ENCODE measurements at places on chromosomes 7 and 10.

DNA sequence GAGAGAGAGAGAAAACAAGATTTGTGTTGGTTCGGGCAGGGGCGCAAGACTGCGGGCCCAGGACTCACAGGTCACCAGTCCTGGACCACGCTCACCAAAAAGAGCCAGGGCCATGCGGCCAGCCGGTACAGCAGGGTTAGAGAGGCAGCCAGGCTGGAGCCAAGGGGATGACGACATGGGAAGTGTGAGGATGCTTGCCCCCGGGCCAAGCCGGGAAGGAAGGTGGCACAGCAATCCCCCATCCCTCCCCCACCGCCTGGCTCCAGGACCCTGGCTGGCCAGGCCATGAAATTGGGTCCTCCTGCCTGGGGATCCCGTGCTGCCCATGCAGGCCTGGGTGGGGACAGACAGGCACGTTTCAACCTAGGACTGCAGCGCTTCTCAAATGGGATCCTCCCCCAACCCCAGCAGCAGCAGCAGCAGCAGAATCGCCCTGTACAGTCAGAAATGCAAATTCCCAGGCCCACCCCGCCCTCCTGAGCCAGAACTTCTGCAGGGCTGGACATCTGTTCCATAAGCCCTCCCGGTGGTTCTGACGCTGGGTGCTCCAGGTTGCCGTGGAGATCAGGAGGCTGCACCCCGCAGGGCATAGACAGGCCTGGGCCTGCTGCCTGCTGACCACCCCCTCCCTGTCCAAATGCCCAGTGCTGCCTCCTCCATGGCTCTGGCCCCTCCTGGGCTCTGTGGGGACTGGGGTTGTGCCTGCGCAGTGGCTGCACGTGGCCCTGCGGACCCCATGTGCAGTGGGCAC, 35.0 kb downstream of the YKT6 start:
- DNase-seq: no peak

GRCh38 chr7:148379677-148380076, 210.9 kb upstream of the C7orf33 start:
- DNase-seq: no peak

GRCh38 chr10:29533696-29534285, 101.0 kb downstream of the SVIL start:
- DNase-seq: no peak

DNA sequence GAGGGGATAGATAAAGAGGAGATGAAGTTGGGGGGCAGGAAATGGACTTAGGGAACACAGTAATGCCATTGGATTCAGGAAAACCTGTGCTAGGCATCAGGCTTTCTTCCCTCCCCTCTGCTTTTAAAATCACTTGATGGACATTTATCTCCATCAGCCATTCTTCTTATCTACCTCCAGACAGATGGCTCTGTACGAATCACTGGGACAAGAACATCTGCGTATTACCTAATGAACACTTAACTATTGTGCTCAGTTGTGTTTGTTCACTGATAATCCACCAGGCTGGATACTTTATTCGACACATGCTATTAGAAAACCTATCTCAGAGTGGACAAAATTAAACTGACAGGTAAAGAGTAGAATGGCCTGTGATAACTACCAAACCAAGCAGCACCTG, 40.0 kb downstream of the TNKS2 start:
- no peak for DNase-seq

DNA sequence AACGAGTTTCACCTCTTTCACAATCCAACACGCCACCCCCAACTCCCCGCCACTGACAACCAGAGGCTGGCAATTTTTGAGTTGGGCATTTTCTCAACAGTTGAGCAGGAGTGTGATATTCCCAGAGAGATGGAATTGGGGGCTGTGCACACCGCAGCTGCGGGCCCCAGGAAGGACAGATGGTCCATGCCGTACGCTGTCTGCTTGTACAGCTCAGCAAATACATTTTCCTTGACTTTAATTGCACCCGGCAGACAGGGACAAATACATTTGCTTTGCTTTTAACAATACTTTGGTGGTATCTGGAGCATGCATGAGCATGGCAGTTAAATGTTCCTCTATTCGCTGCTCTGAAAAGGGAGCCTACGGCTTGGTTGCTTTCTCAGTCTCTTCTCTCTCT, 354.2 kb upstream of the DPP6 start:
- no peak for DNase-seq

DNA sequence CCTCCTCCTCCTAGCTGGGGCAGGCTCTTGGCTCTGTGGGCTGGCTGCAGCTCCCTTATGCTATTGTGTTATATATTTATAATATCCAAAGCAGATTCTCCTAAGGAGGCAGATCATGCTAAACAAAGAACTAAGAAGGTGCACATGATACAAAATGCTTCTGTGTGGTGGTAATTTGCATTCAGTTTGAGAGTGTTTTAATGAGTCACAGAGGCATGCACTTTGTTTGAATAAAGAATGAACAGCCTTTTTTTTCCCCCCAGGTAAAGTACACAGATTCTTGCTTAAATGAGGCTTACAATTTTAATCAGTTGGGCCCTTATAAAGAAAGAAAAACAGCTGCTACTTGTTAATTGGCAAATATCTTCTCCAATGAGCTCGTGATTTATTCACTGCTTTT, 95.0 kb downstream of the FANK1 start:
- no peak for DNase-seq

- DNase-seq: no peak
Measured at GRCh38 chr10:114899982-114900381, 38.0 kb upstream of the TRUB1 start.

- DNase-seq: no peak
Measured at GRCh38 chr7:193481-194251, 1.3 kb downstream of the FAM20C start.

GRCh38 chr7:35820858-35821257, 20.0 kb downstream of the SEPTIN7 start:
- DNase-seq: no peak

- DNase-seq: no peak
Measured at GRCh38 chr10:128316925-128317324, 190.7 kb upstream of the MKI67 start.

DNA sequence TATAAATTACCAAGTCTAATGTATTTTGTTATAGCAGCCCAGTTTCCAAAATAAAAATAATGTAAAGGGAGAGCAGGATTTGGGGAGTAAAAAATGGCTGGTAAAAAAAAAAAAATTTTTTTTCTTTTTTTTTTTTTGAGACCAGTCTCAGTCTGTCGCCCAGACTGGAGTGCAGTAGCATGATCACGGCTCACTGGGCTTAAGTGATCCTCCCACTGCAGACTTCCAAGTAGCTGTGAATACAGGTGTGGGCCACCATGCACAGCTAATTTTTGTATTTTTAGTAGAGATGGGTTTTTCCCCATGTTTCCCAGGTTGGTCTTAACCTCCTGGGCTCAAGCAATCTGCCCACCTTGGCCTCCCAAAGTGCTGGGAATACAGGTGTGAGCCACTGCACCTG, 4.8 kb upstream of the LSM8 start:
- no peak for DNase-seq

DNA sequence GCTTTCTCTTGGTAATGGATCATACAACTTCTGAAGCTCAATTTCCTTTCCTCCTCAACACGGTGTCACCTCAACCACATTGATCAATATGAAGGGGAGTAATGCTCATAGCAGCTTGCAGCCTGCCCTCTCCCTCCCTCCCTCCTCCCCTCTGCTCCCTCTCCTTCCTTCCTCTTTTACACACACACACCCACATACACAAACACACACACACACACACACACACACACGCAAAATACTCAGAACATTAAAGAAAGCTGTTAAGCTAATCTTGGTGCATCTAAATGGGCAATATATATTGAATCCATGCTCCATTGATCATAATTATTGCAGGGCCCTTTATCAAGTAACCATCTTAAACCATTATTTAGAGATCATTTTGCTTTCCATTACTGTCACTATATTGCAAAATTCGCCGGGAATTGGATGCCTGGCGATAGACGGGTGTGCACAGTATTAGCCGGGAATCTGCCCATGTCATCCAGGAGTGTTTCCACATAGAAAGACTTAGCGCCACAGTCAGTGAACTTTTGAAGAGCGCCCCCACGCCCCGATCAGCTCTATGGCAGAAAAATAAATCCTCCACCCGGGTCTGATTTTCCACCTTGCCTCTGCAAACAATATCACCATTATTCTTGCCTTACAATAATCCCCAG, 122.0 kb downstream of the PRLHR start:
- no peak for DNase-seq

DNA sequence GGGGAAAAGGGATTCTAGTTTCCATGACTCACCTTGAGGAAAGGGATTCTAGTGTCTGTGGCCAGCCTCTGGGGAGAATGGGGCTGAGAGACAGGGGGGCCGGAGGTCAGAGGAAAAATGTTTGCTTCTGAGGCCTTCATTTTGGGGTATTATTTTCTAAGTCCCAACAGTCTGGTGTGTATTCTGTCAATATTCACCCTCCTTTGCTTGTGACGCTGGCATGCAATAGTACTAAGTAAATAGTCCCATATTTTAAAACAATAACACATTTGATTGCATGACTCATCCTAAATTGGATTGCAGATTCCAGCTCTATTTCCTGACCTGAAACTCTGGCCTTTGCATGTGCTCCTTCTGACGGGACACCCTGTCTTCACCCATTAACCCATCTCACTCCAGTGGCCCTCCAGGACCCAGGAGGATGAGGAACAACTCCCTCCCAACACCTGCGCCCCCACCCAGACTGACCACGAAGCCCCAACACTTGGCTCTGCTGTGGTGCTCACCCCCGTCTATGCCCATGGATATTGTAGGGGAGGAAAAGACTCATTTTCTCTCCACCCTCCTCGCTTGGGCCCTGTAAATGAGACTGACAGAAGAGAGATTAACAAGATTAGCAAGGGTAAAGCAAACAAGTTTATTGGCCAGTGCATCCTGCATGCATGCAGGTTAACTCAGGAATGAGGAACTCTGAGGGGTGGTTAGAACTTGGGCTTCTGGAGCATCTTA, 495.6 kb upstream of the KLF6 start:
- DNase-seq: no peak

DNA sequence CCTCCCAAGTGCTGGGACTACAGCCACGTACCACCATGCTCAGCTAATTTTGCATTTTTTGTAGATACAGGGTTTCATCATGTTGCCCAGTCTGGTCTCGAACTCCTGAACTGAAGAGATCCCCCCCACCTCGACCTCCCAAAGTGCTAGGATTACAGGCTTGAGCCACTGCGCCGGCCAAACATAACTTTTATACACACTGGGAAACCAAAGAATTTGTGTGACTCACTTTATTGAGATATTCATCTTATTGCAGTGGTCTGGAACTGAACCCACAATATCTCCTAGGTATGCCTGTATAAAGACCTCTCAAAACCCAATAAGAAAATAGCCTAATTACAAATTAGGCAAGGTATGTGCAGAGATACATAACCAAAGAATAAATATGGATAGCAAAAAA, 182.6 kb upstream of the FEZF1 start:
- DNase-seq: no peak

DNA sequence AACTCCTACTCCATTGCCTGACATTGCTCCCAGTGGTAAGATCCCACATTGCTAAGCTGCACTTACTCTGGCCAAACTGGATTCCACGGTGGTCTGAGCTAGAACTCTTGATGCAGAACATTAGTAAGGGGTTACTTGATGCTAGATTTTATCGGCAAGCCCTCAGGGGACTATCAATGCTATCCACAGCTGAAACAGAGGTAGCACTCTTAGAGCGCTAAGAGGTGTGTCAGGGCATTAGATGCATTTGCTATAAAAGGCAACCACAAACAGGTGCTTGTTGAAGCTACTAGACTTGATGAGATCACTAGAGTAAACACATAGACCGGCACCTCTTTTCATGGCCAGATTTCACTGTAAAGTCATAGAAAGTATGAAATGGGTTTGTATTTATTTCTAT, 116.3 kb downstream of the MDFIC start:
- DNase-seq: no peak

GRCh38 chr7:13179775-13180523, 492.5 kb downstream of the ARL4A start:
- DNase-seq: no peak

DNA sequence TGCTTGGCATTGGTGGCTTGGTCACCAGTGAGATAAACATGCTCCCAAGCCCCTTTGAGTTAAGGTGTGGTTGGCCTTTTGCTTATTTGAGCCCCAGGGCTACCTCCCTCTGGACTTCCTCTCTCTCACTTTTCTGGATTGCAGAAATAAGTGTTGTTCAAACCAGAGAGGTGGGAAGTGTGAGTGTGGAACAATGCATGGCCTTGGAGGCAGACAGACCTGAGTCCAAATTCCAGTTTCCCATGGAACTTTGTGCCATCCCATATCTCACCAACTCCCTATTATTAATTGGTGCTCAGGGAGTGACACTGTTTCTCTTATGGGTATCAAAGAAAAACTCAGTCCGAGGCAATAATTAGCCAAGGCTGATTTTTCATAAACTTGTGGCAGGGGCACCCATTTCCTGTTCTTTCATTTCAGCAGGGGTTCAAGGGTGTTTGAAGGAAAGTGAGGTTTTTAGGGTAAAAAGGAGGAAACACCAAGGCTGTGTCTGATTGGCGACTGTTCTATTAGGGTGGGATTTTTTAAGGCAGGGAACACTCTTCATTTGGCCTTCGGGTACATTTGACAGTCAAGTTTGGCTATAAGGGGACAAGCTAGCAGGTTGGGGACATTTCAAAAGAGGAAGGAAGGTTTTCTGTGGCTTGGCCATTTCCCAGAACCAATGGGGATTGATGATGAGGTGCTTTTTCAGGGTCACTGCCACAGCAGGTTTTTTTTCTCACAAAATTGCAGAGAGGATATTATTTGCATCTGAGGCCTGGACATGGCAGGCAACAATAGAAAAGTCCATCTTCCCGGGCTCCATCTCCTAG, 148.8 kb upstream of the NPY start:
- no peak for DNase-seq

DNA sequence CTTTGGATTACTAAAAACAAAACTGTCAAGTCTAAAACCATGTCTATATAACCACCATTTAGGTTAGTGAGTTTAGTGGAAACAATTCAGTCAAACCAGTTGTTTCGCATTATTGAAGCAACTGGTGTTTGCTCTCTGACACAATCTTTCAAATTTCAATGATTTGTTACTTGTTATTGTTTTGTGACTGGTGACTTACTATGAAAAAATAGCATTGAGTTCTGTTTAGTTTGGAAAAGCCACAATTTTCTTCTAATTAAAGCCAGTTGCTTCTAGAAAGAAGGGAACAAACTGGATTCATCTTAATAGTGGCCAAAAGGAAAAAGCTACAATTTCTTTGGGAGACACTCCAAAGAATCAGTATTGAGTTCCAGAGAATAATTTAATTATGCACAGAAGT, 30.4 kb downstream of the LAMB4 start:
- DNase-seq: no peak

DNA sequence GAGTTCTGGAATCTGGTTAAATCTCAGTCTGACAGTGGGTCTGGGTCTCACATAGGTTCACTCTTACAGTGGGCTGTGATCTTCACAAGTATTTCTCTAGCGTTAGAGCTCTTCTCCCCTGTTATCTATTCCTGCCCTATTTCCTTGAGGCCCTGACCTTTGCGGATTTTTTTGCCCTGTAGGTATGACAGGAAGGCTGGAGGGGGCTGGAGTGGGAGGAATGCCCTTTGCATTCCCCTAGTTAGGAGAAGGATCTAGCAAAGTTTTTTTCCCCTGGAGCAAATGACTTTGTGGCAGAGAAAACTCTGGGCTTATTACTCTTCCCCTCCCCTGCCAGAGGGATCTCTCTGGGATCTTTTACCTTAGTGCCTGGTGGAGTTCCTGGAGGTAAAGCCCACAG, 49.2 kb downstream of the GALNT11 start:
- no peak for DNase-seq

All from amygdala (tissue), 56 donors.